ENCODE measurements at places on chromosomes 4 and X. TPM values are rescaled to one million over a fixed set of nuclear protein-coding genes. Genes with fewer than 3 reads are reported as not detected.

DNA sequence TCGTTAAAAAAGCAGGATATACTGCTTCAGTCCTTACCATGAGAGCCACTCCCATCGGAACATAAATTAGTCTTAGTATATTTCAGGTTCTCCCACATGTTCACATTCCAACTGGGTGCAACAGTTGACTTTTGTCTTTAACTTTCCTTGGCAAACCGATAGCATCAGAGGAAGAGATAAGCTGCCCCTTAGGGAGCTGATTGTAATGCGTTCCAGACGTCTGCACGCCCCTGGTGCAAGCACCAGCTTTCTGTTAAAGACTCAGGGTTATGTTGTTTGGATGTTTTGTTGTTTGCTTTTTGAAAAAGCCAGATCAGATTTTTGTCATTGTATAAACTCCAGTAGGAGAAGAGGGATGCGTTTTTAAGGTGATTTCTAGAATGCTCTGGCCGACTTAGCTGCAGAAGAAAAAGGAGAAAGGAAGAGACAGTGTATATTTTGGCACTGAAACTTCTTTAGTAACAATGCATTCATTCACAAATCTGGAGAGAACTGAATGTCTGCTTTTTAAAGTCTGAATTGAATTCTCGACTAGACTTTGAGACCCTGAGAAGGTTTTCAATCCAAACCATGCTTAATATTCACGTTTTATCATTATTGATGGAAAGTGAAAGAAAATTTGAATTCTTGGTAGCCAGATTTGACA lies 160.9 kb downstream of the CBR4 start:
- DNase-seq, result peak; percentile 84

- DNase-seq, result no peak
These were observed 220.8 kb downstream of the SPANXN3 start for GRCh38 chrX:143296521-143296920.

GRCh38 chrX:19121898-19122640 lies at the start of gene ADGRG2:
Gene ADGRG2, minus strand, starts transcription at chrX:19122468. Its CDS starts 53,634 bp downstream, at chrX:19068834.
- peak; percentile 3 for DNase-seq

GRCh38 chr4:35725131-35725530 lies 519.2 kb downstream of the ARAP2 start:
- no peak for DNase-seq

DNA sequence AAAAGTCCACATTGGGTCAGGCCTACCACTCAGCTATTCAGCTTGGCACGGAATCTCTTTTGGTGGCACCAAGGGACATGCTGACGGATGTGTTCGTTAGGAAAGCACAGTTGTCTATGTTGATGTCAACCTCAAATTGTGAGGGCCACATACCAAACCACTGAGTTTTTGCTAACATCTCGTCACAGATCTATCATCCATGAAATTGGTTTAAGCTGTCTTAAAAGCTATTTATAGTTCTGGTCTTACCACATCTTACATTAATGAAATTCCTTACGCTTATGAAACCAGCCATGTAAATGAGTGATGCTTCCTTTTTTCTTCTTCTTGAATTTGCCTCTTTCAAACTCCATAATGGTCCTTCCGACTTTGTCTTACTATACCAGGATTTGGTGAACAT lies 101.5 kb downstream of the MGST2 start:
- peak; percentile 19 for DNase-seq

DNA sequence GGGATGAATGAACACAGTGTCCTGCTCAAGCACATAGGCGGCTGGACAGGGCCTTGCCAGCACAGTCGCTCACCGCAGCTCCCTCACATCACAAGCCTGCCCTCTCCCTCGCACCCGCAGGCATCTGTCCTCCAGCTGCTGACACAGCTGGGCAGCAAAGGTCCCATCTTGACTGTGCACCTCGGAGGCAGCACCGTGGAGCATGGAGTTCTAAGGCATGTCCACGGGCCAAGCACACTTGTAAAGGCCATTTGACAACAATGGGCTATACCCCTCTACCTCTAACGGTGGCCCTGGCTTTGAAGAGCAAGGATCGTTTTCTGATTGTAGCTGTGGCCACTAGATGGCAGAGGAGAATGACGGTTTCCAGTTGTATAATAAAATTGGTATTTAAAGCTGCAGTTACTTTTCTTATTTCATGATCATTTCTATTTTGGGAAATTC lies 53.8 kb downstream of the APLN start:
- DNase-seq, result peak; percentile 27

- no peak for DNase-seq
These were observed 99.2 kb upstream of the RAB40AL start for GRCh38 chrX:102837847-102838246.

- DNase-seq, result no peak
These were observed 184.1 kb downstream of the CEP135 start for GRCh38 chr4:56132835-56133234.

- DNase-seq, result peak; percentile 65
These were observed 136.2 kb upstream of the BMPR1B start for GRCh38 chr4:94621491-94622080.

GRCh38 chr4:146095091-146095690 lies 80.3 kb upstream of the LSM6 start:
- DNase-seq, result peak; percentile 73

GRCh38 chr4:128570387-128570975 lies 239.0 kb upstream of the JADE1 start:
- DNase-seq, result peak; percentile 29

GRCh38 chr4:139245590-139245989 lies 34.4 kb downstream of the MGARP start:
- peak; percentile 16 for DNase-seq

GRCh38 chrX:150298841-150299551 lies 64.1 kb upstream of the MAMLD1 start:
- peak; percentile 40 for DNase-seq

DNA sequence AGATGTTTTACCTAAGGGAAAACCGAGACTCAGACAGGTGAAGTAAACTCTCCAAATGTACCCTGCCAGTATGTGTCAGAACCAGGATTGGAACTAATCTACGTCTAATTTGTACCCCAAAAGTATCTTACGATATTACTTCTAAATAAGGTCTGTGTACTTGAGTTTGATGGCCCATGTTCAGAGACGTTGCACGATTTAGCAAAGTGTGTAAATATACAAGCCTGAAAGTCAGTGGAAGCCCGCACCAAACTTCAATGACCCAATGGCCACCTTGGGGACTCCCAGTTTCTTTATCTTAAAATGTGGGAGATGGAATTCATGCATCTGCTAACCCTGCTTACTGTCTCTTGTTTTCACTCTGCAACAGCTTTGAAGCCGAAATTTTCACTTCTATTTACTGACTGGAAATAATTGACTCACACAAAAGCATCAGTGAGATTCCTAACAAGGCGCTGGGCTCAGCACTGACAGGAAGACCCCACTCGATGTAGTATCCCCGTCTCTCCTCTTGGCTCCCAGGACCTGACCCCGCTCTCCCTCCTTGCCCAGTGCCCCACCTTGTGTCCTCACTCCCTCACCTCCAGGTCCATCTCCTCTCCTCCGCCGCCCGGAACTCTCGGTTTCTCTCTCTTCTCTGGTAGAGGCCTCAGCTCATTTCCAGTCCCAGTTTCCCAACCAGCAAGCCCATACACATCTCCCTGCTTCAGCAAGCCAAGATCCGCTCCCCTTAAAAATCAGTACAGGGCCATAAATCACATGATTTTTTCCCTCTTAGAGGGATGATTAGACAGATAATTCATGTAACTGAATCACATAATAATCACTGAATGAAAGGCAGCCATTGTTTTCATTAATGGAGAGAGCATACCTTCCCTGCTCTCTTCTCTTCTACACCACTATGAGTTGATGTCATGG lies 42.8 kb downstream of the ENPP6 start:
- no peak for DNase-seq

DNA sequence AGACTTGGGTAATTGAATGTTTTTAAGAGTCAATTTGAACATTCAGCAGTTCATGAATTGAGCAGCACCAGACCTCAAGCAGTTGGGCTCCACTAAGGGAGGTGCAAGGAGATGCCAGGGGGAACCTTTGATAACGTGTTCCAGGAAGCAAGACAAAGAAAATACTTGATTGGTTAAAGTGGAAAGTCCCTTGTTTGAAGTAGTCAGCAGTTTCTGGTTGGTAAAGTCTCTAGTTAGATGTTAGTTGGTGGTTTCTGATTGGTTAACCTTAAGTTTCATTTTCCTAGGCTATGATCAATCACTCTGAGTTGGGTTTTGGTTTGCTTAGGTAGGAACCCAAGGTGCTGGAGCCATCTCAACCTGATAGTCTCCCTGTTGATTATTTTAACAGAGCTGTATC lies 4.0 kb downstream of the HERC6 start:
- no peak for DNase-seq

GRCh38 chr4:164212134-164212533 lies 541.8 kb upstream of the SMIM31 start:
- no peak for DNase-seq

DNA sequence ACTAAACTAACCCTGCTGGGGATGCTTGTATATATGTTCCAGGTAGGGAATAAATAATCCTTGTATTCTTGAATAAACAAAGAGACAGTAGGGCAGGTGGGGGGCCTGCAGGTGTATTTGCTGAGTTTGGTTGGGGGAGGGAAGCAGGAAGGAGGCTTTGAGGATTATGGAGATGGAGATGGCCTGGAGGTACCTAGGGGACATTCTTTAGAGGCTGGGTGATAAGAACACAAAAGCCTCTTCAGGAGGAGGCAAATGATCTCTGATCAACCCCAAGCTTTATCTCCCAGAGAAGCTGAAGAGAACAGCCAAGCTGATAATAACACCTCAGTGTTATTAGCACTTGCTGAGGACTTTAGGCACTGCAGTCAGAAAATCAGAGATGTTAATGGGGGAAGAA lies 187.7 kb downstream of the MGST2 start:
- no peak for DNase-seq

DNA sequence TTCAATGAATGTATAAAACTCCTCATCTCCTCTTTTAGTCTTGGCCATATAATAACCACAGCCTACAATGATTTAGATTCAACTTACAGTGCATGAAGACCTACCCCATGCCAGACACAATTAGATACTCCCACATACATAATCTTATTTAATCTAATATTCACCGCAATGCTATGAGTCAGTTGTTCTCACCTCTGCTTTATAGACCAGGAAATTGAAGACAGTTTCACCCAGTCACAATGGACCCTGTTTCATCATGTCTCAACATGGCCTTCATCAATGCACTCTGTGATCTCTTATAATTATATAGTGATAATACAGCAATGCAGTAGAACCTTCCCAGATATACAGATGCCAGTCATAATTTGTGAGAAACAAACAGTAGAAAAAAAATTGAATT lies 148.6 kb downstream of the PARM1 start:
- DNase-seq, result no peak

Gene HTN1
- total RNA-seq, result under 0.01 TPM

Gene TLR3
- total RNA-seq, result 0.97 TPM

Gene SUPT20HL2
- under 0.01 TPM for total RNA-seq

Gene UGT2A1
- not detected for total RNA-seq

Gene SRPX2
- 44.1 TPM for total RNA-seq
